ENCODE measurements at places on chromosomes 11 and 22.

DNA sequence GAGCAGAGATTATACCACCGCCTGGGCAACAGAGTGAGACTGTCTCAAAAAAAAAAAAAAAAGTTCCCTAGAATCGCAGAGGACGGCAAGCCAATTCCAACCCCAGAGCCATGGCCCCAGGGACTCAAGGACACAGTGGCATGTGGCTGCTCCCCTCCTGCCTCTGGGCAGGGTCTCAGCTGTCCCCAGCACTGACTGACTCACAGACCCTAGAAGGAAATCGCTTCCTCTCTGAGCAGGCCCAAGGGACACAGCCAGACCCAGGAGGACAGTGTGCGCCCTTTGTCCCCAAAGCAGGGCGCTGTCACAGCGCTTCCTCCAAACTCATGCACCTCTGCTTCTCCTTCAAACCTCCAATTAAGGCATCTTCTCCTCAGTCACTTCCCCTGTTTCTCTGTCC lies 2.3 kb downstream of the PACSIN3 start:
- DNase-seq: no peak

GRCh38 chr11:129141748-129142523 lies 50.2 kb downstream of the ARHGAP32 start:
- no peak for DNase-seq

- DNase-seq: no peak
Measured at GRCh38 chr11:10396771-10397170, 58.3 kb upstream of the AMPD3 start.

DNA sequence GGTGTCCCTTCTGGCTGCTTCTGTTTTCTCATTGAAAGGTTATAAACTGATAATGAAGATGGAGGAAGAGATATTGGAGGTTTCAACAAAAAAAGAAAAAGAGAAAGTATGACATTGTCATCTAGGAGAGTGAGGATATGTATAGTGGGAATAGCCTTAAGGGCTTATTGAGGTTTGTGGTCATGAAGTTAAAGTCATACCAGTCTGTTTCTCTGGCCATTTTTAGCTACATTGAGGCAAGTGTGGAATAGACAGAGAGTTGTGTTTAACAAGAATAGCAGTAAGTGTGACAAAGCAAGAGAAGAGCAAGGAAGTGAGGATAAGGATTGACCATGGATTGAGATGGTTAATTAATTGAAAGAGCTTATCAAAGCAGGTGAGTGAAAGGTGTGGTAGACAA lies 110.4 kb downstream of the ELP4 start:
- no peak for DNase-seq

DNA sequence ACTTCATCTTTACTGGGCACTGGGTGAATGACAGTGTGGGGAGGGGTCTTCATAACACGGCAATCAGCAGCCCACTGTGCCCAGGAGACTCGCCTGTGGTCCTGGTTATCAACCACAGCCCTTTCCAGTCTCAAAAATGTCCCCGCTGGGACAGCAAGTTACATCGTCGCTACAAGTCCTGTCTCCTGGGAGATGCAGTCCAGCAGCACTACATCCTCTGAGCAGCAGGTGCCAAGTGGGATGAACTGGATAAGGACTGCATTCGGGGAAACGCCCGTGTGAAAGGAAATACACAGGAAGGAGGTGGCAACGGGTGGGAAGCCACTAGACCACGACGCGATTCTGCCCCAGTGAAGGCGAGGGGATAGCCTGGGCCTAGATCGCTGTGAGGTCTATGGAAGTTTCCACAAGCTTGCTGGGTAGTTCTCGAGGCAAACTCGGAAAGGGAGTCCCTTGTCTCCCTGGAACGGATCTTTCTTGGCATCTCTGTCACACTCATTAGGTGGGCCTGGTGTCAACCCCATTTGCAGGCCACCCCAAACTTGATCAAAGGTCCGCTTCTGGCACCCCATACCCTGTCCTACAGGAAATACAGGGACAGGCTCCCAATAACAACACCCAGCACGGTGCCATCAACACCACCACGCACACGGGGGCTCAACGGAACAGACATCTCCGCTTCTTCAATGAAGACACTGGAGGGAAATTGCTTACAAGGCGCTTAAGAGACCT lies 4.4 kb downstream of the ASCL2 start:
- DNase-seq: no peak

GRCh38 chr22:41862530-41863266 lies 29.8 kb downstream of the SREBF2 start:
- DNase-seq: peak; percentile 40

- no peak for DNase-seq
Measured at GRCh38 chr11:119065369-119065768, 2.2 kb upstream of the VPS11 start.

- DNase-seq: no peak
Measured at GRCh38 chr11:117525866-117526542, 198.3 kb downstream of the CEP164 start.

- no peak for DNase-seq
Measured at GRCh38 chr22:37931893-37932389, 21.5 kb downstream of the C22orf23 start.

DNA sequence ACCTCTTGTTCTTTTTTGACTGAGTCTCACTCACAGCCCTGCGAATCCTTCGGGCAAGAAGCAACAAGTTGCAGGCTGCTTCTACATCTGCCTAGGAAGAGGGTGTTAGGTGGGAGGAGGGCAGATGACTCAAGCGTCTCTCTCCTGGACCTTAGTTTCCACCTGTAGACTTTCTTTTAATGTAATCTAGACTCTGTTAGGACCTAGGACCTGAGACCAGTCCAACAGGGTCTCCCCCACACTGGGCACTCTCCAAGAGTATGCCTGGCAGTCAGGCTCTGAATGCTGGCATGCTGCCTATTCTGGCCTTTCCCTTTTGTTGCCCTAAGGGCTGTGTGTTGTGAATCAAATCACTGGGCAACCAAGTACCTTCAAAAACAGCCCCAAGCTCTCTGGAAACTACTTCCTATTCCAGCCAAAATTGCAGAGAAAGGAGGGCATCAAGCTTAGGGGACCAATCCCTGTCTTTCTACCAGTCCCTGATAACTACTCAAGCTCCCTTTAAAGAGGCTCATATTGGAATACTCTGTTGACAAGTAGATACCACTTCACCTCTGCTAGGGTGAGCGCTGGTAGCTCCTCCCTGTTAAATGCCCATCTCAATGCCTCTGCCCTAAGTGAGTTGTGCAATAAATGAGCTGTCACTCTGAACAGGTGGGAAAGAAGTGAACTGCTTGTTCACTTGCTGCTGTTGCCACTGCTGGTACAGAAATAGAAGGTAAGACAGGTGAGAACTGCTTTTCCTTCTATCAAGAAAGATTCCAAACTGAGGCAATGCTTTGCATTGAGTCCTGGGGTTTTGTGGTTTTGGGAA lies at the start of gene BBOX1:
Gene BBOX1, plus strand, starts transcription at position 514 of the 814 bp plus-strand sequence. CDS start 14,616 bp downstream, outside the sequence.
- DNase-seq: no peak

DNA sequence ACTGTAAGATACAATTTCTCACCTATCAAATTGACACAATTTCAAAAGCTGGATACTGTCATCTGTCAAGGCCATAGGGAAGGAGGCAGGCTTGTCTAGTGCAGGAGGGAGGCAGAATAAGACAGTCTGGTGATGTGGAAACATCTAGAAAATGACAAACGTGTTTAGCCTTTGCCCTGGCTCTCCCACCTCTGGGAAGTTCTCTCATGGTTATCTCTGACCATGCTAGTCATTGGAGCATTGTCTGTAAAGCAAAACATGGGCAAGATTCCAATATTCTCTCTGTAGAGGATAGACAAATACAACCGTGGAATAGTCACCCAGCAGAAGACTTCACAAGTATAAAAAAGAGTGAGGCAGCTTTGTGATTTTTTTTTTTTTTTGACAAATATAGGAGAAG lies 9.1 kb upstream of the SERHL2 start:
- no peak for DNase-seq

DNA sequence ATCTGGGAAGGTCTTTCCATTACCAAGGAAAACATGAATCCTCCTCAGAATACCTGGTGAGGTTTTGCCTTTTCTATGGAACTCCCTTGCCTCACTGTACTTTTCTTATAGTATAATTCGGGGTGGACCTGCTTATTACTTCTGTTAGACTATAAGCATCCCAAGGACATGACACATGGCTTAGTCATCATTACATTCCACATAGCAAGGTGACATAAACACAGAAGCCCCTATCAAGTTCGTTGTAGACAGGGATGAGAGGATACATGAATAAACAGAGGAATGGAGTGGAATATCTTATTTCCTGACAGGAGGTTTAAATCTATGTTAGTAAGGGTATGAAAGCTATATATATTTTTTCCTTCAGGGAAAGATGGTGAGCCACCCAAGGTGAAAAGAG lies 532.2 kb upstream of the CCDC90B start:
- DNase-seq: no peak

GRCh38 chr11:119263352-119263940 lies 53.5 kb downstream of the MCAM start:
- no peak for DNase-seq

GRCh38 chr11:99154277-99154676 lies 133.5 kb downstream of the CNTN5 start:
- DNase-seq: no peak

DNA sequence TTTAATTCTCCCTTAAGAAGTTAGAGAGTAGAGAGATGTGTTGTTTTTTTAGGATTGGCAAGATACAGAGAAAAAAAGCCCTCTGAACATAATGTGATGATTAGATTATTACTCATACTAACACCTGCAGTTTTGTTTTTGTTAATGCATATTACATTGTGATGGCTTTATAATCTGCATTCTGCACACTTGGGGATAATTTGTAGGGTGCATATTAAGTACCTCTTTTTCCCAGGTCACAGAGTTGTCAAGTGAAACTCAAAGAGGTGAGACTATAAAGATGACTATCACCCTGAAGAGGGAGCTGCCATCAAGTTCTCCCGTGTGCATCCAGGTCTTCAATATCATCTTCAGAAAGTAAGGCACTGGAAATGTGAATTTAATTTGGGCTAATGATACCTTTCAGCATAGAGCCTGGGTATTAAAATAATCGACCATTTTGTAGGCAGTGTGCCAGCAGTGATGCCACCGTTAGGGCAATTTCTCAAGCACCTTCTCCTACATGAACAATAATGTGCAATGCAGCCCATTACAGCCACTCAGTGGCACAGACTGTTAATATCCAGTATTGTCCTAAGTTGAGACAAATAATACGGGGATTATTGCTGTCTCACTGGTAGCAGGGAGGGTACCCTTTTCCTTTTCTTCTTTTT lies 16.2 kb downstream of the PIWIL4 start:
- no peak for DNase-seq

GRCh38 chr22:18154821-18155390 lies 4.9 kb downstream of the USP18 start:
- no peak for DNase-seq

DNA sequence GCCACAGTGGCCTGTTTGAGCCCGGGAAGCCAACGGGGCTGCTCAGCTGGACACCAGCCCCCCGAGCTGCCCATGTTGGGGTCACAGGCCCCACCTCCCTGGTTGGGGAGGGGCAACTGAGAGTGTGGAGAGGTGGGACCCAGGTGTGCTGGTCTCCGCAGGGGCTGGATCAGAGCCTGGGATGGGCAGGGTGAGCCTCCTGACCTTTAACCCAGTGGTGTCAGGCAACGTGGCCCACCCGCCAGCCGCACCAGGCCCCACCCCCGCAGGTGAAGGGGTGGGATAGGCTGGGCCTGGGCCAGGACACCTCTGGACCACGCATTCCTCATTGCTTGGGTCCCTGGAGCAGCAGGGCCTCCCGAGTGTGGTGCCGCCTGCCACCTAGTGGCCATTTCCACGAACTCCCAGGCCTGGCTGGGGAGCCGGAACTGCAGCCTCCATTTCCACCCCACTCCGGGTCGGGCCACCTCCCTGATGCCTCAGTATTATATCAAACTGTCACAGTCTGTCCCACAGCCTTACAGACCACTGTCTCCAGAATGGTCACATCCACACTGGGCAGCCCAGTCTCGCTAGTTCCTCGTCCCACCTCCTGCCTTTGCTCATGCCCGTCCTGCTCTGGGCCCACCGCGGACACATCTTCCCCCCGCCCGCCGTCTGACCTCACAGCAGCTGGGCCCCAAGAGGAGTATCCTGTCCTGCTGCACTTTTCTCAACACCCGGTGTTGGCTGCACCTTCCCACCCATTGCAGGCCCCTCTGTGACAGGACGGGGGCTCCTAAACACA lies 13.3 kb upstream of the PPP6R3 start:
- peak; percentile 64 for DNase-seq

- no peak for DNase-seq
Measured at GRCh38 chr11:69088676-69089146, 40.0 kb downstream of the TPCN2 start.

- DNase-seq: no peak
Measured at GRCh38 chr11:122594986-122595645, 60.4 kb upstream of the UBASH3B start.

DNA sequence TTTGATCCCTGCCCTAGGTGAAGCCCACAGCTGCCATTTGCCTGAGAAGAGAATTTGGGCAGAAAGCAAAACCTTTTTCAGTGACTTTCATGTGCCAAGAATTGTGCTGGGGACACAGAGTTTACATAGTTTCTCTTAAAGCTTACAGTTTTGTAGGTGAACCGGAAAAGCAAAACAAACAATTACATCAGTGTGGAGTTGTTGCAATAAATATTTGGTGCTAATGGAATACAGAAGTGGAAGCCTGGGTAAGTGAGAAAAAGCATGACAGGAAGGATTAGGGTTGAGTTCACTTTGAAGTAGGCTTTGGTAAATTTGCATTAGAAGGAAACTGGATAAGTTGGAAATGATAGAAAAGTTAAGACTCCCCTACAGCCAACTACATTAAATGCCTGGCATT lies 82.7 kb downstream of the RASSF10 start:
- no peak for DNase-seq

DNA sequence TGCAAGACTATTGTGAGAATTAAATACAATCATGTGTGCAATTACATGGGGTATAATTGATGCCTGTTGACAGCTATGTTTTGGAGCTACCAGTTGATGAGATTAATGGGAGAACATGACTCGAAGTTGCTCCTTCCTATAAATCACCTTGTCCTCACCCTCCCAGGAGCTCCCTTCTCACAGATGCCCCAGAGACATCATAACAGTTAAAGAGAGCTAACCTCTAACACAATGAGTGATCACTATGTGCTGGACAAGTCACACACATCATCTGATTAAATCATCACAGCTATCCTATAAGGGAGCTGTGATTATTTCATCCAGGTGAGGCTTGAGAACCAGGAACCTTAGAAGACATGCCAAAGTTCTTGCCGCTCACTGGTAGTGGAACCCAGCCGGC lies 394.2 kb downstream of the NTM start:
- no peak for DNase-seq

- DNase-seq: no peak
Measured at GRCh38 chr11:93861808-93862207, 11.4 kb upstream of the VSTM5 start.

DNA sequence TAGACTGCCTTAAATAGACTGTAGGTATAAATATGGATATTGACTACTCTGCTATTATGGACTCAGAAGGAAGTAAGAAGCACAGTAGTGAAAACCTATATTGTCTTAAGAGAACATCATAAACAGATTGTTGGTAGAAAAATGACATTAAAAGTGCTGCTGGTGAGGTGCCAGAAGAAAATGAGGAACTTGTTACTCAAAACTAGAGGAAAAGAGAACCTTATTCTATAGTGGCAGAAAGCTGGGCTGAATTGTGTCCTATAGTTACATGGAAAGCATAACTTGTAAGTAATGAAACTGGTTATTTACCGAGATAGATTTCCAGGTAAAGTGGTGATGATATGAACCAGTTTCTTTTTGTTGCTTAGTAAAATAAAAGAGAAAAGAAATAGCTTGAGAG lies 109.7 kb upstream of the CTSC start:
- DNase-seq: no peak

GRCh38 chr11:131724436-131724975 lies 354.1 kb downstream of the NTM start:
- DNase-seq: no peak

GRCh38 chr11:35363854-35364780 lies 55.2 kb downstream of the SLC1A2 start:
- no peak for DNase-seq

Measured in stimulated activated CD4-positive, alpha-beta T cell treated with anti-CD3 and anti-CD28 coated beads, Interleukin-15, amount 100 ng/mL, for 1 hour (primary cell).